Peyer's patch (tissue), 4 donors: ENCODE measurements at places on chromosomes 3 and 15. TPM values are rescaled to one million over a fixed set of nuclear protein-coding genes. Genes with fewer than 3 reads are reported as not detected.
A peak's percentile ranks its signal among the peaks of the same experiment; 100 is the strongest.

DNA sequence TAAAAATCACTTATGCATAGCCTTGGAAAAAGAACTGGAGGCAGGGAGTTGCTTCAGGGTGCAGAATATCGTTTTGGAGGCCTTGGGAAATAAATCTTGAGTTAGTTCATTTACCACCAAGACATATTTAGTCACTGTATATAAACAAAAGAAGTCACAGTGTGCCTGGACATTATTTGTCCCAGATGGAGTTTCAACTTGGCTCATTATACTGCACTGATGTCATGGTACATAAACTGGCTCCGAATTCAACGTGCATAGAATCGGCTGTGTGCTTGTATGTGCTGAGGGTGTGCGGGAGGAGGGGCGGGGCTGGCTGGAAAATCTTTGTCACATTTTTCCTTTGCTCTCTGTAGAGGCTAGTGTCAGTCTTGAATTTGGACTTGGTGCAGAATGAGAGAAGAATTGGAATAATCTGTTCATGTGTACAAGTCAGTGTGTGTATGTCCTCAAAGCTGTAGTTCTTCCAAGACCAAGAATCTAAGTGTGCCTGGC lies 86.6 kb downstream of the FNDC3B start:
- H3K4me3 ChIP-seq: no peak overlapping the region
- no peak for DNase-seq
- no peaks in the 10 kb centered on the region for H3K36me3 ChIP-seq
- no peak overlapping the region for H3K27ac ChIP-seq
- H3K4me1 ChIP-seq: no peaks in the 10 kb centered on the region
- H3K27me3 ChIP-seq: no peaks in the 10 kb centered on the region

DNA sequence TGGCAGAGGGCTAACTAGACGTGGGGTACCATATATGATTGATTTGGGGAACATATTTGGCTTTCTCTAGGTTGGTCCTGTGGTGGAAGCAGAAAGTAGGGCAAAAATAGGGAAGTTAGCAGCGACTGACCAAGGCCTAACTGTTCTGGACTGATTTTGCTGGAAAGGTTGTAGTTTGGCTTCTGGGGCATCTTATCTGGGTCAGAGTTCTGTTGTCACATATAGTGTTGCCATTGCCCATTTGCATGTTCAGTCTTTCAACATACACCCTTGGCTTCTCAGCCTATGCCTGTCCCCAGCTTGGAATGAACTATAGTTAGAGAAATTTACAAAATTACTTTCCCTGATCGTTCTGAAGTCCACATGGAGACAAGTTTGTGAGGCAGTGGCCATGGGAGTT lies 426.5 kb downstream of the TBC1D5 start:
- no peak overlapping the region for H3K27ac ChIP-seq
- DNase-seq: no peak
- H3K4me1 ChIP-seq: no peaks in the 10 kb centered on the region
- H3K4me3 ChIP-seq: no peak overlapping the region
- no peaks in the 10 kb centered on the region for H3K27me3 ChIP-seq

DNA sequence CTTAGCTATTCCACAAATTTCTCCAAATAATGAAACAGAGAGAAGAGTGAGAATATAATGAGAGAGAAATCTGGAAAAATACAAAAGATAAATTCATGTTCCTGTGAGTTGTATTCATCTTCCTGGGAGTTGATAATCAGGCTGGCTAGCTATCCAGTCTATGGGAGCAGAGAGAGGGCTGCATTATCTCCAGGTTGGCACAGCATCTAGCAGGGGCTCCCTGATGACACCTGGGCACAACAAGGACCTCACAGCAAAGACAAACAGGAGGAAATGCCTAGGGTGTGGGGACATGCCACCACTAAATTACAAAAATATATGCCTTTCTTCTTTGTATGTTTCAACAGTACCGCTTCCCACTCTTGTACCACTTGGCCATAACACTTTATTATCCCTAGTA lies 1.9 kb downstream of the EHD4 start:
- H3K4me3 ChIP-seq: no peak overlapping the region
- H3K27me3 ChIP-seq: no peaks in the 10 kb centered on the region
- DNase-seq: no peak
- H3K4me1 ChIP-seq: no peaks in the 10 kb centered on the region
- peak overlapping the region; percentile 33 for H3K27ac ChIP-seq

The DUOXA1 gene
- total RNA-seq: not detected

The SH2D7 gene
- 5.0 TPM for total RNA-seq

- H3K36me3 ChIP-seq: no peaks in the 10 kb centered on the region
- no peaks in the 10 kb centered on the region for H3K27me3 ChIP-seq
- no peak overlapping the region for H3K4me3 ChIP-seq
- DNase-seq: no peak
Measured at GRCh38 chr3:377158-377561, 180.6 kb downstream of the CHL1 start.

DNA sequence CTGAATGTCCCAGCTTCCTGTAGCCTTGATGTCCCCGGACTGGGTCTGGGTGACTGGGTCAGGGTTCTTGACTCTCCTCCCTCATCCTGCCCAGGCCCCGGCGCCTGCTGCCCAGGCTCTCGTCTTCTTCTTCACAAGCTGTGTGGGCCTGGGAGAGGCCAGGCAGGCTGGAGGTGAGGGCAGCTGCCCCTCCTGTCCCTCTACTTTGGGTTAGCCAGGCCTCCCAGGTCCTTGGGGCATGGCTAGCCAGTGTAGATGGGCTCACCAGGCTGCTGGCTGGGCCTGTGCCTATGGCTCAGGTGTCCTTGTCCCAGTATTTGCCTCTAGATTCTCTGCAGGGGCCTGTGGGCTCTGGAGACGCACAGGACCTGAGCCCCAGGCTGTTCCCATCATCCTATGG lies 31.8 kb downstream of the TKT start:
- H3K27me3 ChIP-seq: no peaks in the 10 kb centered on the region
- DNase-seq: no peak
- no peaks in the 10 kb centered on the region for H3K36me3 ChIP-seq

- peak overlapping the region; percentile 70 for H3K27ac ChIP-seq
- peaks cover 11% of the 10 kb centered on the region for H3K4me1 ChIP-seq
- H3K36me3 ChIP-seq: no peaks in the 10 kb centered on the region
- H3K4me3 ChIP-seq: no peak overlapping the region
- no peak for DNase-seq
Measured at GRCh38 chr15:101198800-101199199, 53.0 kb downstream of the CHSY1 start.

- H3K27me3 ChIP-seq: no peaks in the 10 kb centered on the region
- H3K27ac ChIP-seq: no peak overlapping the region
- no peaks in the 10 kb centered on the region for H3K36me3 ChIP-seq
- no peak for DNase-seq
Measured at GRCh38 chr3:102084704-102085103, 235.4 kb downstream of the NFKBIZ start.

The AGBL1 gene
- not detected for total RNA-seq

DNA sequence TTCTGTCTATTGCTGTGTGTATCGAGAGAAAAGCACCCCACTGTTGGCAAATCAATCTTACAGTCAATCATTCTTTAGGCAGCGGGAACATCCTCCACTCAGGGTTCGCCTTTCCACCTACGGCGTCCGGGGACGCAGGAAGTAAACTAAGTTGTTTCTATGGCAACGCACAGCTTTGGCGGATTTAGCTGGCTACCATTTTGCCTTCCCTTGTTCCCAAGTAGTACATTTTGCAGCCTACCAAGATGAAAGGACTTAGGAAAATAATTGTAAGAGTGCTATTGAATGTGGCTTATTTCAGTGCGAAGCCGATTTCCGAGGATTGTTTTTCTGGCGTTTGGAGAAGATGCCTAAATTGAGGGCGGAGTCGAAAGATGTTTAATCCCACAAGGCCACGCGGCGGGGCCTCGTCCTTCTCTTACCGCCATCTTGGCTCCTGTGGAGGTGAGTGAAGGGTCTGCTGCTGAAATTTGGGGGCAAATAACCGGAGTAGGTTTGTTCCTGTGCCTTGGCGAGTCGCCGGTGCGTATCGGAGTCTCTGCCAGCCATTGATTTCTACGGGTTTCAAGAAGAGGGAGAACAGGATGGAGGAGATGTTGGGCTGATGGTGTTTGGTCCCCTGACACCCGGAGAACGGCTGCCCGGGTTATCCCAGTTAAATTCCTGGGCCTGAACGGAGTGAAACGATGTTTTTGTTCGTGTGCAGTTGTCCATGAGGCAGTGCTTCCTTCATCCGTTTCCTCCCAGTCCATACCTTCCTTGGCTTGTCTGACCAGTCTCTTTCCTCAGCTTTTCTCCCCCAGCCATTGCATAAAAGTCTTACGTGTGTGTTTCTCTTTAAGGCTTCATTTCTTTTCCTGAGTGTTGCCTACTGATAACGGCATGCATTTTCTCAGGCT lies at the start of gene RPL35A:
TSS of gene RPL35A (plus strand) at position 413 of the 899 bp plus-strand sequence. CDS start 778 bp downstream, outside the sequence.
- H3K4me1 ChIP-seq: no peaks in the 10 kb centered on the region
- no peaks in the 10 kb centered on the region for H3K36me3 ChIP-seq
- peak; percentile 82 for DNase-seq
- H3K4me3 ChIP-seq: peak within 1 kb of the TSS; percentile 70
- peak within 1 kb of the TSS; percentile 95 for H3K27ac ChIP-seq

The IL5RA gene
- total RNA-seq: 2.1 TPM

The ANKUB1 gene
- not detected for total RNA-seq

The TICRR gene
- 2.3 TPM for total RNA-seq

The ARPC4 gene
- total RNA-seq: 130 TPM

- H3K27ac ChIP-seq: no peak overlapping the region
- H3K36me3 ChIP-seq: no peaks in the 10 kb centered on the region
- H3K27me3 ChIP-seq: no peaks in the 10 kb centered on the region
- H3K4me3 ChIP-seq: no peak overlapping the region
- H3K4me1 ChIP-seq: no peaks in the 10 kb centered on the region
Measured at GRCh38 chr3:186457236-186457635, 86.9 kb downstream of the CRYGS start.

GRCh38 chr3:159922861-159923312 lies 65.7 kb upstream of the IL12A start:
- no peaks in the 10 kb centered on the region for H3K36me3 ChIP-seq
- H3K4me3 ChIP-seq: no peak overlapping the region
- no peaks in the 10 kb centered on the region for H3K27me3 ChIP-seq

DNA sequence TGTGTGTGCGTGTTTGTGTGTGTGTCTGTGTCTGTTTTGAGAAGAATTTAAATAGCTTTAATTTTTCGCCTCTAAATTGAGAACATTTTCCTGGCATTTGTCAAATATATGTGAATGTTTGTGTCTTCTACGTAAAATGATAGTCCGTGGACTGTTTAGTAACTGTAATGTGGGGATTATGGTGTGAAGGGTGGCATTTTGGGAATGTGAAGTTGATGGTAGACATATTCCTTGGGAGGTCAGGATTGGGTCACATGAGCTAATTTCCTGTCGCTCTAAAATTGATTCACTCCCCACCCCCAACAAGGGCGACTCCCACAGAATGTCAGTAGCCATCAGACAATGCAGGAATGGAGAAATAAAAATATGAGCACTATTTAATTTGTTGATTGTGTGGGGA lies 107.3 kb downstream of the ITPR1 start:
- H3K4me3 ChIP-seq: no peak overlapping the region
- DNase-seq: no peak
- H3K27me3 ChIP-seq: no peaks in the 10 kb centered on the region

- H3K27me3 ChIP-seq: no peaks in the 10 kb centered on the region
- no peaks in the 10 kb centered on the region for H3K4me1 ChIP-seq
- DNase-seq: no peak
- H3K27ac ChIP-seq: no peak overlapping the region
- no peaks in the 10 kb centered on the region for H3K36me3 ChIP-seq
Measured at GRCh38 chr3:7487763-7488162, 626.8 kb downstream of the GRM7 start.

DNA sequence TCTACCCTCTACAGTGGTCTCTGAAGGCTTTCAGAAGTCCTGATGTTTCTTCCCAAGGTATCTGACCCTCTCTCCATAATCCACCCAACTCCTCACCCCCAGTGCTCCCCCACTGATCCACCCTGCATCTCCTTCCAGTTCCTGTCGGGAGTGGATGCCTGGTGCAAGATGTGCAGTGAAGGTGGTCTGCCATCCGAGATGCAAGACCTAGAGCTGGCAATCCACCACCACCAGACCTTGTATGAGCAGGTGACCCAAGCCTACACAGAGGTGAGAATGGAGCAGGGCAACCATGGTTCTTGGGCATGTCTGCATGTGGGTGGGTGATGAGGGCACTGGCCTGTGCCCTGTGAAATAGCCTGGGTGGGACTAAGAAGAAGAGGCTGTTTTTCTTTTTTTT lies 337.8 kb upstream of the ROPN1 start:
- no peak overlapping the region for H3K4me3 ChIP-seq
- no peak overlapping the region for H3K27ac ChIP-seq
- DNase-seq: no peak
- no peaks in the 10 kb centered on the region for H3K4me1 ChIP-seq

DNA sequence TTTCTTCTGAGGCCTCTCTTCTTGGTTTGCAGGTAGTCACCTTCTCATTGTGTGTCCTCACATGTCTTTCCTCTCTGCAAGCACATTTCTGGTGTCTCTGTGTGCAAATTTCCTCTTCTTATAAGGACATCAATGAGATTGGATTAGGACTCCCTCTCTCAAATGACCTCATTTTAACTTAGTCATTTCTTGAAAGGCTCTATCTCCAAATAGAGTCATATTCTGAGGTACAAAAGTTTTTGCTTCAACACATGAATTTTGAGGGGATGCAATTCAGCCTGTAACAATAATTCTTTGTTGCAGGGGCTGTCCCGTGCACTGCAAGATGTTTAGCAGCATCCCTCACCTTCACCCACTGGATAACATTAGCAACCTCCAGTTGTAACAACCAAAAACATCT lies 115.0 kb upstream of the DCBLD2 start:
- H3K27ac ChIP-seq: no peak overlapping the region
- H3K4me3 ChIP-seq: no peak overlapping the region
- no peak for DNase-seq
- no peaks in the 10 kb centered on the region for H3K4me1 ChIP-seq
- H3K27me3 ChIP-seq: no peaks in the 10 kb centered on the region
- no peaks in the 10 kb centered on the region for H3K36me3 ChIP-seq

- no peaks in the 10 kb centered on the region for H3K4me1 ChIP-seq
- DNase-seq: no peak
- no peak overlapping the region for H3K4me3 ChIP-seq
- no peaks in the 10 kb centered on the region for H3K36me3 ChIP-seq
- H3K27me3 ChIP-seq: no peaks in the 10 kb centered on the region
- no peak overlapping the region for H3K27ac ChIP-seq
Measured at GRCh38 chr15:70955151-70955550, 62.5 kb downstream of the LRRC49 start.

- no peak overlapping the region for H3K4me3 ChIP-seq
- no peaks in the 10 kb centered on the region for H3K36me3 ChIP-seq
- no peaks in the 10 kb centered on the region for H3K27me3 ChIP-seq
- no peak for DNase-seq
Measured at GRCh38 chr3:129504471-129505100, 23.9 kb upstream of the RHO start.

DNA sequence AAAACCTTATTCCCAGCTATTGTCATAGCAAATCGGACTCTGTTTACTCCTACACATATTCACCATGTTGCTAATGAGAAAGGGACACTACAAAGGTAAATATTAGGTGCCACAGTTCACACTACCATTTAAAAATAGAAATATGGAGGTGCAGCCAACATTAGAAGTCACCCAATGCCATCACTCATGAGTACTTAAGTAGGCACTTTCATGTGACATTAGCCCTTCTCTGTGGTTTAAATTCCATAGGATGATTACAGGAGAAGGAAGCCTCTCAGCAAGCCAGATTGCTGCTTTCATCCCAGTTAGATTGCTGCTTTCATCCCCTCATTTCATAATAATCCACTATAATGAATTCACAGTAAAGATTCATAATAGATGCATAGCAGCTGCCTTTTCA lies 376.8 kb upstream of the ALCAM start:
- H3K36me3 ChIP-seq: no peaks in the 10 kb centered on the region
- no peaks in the 10 kb centered on the region for H3K4me1 ChIP-seq
- no peaks in the 10 kb centered on the region for H3K27me3 ChIP-seq
- no peak overlapping the region for H3K4me3 ChIP-seq
